ENCODE measurements at places on chromosomes 12 and 14. TPM values are rescaled to one million over a fixed set of nuclear protein-coding genes. Genes with fewer than 3 reads are reported as not detected.
A peak's percentile ranks its signal among the peaks of the same experiment; 100 is the strongest.

- no peak for DNase-seq
Observed at GRCh38 chr14:94381149-94382030, 7.0 kb downstream of the SERPINA1 start.

CCND2 gene
- total RNA-seq: 260 TPM

GRCh38 chr12:15526033-15526432 lies 203.7 kb downstream of the PTPRO start:
- peak; percentile 45 for DNase-seq

- DNase-seq: no peak
Observed at GRCh38 chr12:74538491-74539258, 1.0 kb downstream of the ATXN7L3B start.
